IPS DF 6.9 (cell line): ENCODE measurements at places on chromosomes 6 and 20.

GRCh38 chr20:13554706-13555105 is 84.0 kb downstream of the TASP1 start:
- DNase-seq = no peak

DNA sequence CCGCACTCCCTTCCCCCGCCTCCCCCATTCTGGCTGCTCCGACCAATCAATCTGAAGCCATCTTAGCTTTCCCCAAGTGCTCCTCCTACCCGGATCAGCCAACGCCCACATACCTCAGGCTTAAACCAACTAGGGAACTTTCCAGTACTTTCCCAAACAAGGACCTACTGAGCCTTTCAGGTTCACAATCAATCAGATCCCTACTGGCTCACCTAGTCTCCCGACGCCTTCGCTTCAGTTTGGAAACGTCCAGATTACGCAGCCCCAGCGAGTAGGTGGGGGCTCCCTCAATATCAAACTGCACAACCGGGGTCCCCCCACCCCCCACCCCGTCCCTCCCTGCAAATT is 432 bp downstream of the HSPA1L start:
- DNase-seq = no peak

GRCh38 chr6:89160331-89161092 is 14.7 kb downstream of the PM20D2 start:
- DNase-seq = no peak

- DNase-seq = no peak
These were observed 41.3 kb downstream of the MTHFD1L start for GRCh38 chr6:150906641-150907326.

GRCh38 chr6:10559522-10560152 is 38.5 kb downstream of the GCNT2 start:
- no peak for DNase-seq

DNA sequence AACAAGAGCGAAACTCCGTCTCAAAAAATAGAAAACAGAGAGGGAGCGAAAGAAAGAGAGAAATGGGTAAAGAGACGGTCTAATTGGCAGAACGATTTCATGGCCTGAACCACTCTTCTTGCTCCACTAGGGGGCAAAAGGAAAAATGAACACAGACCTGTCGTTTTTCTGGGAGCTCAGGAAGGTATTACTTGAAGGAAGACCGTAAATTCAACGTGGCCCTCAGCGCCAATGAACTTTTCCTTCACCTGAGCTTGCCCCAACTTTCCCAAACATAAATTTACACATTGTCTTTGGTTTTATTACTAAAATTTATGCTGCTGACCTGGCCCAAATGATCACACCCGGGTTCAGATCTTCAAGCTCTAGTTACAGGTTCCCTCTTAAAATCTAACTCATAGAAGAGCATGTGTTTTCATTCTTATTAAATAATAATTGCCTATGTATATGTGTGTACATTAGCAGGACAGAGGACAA is 67.3 kb downstream of the ATP9A start:
- DNase-seq = no peak

- DNase-seq = no peak
These were observed 395.2 kb downstream of the PAX1 start for GRCh38 chr20:22100686-22101085.
